ENCODE measurements at places on chromosomes 4 and X. TPM values are rescaled to one million over a fixed set of nuclear protein-coding genes. Genes with fewer than 3 reads are reported as not detected.

- DNase-seq = no peak
Measured at GRCh38 chr4:15385928-15386327, 41.9 kb upstream of the C1QTNF7 start.

DNA sequence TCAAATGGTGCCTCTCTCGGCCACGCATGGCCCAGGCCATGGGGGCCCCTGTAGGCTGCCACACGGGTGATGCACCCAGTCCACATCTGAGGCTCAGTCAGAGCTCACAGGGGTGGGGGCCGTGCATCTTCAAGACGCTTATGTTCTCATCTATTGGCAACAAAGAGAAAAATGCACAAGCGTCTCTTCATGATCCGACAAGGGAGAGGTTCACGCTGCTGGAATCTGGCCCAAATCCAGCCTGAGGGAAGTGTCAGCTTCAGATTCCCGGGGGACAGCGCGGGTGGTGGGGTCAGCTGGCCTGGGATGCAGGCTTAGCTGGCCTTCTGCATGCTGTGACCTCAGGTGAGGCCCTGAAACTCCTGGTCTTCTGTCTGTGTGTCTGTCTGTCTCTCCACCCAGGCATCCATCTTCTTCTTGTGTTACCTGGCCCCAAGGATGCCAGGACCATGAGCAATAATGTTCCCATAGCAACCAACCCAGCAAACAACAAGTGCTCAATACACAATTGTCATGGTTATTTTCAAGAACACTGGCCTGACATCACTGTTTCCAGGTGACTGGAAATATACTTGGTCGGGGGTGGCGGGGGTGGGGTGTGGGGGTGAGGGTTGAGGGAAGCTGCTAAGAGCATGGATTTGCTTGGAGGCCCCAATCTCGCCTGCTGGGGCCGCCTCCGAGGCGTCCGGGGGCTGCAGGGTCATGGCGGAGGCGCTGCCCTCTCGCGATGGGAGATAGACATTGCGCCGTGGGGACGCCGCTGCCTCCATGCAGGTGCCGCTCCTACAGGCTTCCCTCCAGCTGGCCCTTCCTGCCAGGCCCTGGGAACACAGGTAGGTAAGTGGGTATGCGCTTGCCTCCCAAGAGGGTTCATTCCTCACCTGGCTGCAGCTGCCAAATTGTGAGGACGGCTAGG, 48.3 kb downstream of the ABLIM2 start:
- no peak for DNase-seq

- DNase-seq = no peak
Measured at GRCh38 chrX:14963447-14964236, 90.4 kb downstream of the MOSPD2 start.

- no peak for DNase-seq
Measured at GRCh38 chr4:123593655-123594054, 197.1 kb downstream of the SPRY1 start.

DNA sequence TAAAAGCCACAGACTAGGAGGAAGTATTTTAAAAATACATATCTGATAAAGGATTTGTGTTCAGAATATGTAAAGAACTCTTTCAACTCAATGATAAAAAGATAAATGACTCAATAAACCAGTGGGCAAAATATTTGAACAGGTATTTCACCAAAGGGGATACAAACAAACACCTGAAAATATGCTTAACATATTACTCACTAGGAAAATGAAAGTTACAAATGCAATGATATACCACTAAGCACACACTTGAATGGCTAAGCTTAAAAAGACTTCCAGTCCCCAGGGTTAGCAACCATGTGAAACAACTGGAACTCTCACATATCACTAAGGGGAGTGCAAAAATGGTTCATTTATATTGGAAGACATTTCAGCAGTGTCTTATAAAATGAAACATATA, 131.6 kb downstream of the SLIT2 start:
- no peak for DNase-seq

DNA sequence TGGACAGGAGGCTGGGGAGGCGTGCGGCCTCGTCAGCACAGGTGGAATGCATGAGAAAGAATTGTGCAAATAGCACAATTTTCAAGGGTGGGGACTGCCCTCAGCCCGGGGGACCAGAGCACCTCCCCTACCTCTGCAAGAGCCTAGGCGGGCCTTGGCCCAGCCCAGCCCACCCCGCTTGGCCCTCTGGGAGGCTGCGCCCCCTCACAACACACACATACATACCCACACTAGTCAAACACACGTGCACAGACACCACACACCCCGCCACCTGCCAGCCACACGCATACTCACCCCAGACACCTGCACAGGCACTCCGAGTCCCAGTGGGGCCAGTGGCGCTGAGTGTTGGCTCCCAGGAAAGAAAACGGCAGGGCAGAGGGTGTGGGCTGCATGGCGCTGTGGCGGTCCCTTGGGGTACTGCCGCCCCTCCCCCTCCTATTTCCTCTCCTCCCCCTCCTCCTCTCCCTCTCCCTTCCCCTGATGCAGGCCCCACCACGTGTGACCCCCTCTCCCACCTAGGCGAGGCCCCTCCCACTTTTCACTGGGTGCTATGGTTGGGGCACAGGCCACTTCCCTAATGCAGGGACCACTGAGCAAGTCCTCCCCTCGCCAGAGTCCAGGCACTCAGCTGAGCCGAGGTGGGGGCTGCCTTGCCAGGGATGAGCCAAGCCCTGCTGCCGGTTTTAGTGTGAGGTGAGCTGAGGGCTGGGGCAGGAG, 84.5 kb downstream of the FAM53A start:
- no peak for DNase-seq

DNA sequence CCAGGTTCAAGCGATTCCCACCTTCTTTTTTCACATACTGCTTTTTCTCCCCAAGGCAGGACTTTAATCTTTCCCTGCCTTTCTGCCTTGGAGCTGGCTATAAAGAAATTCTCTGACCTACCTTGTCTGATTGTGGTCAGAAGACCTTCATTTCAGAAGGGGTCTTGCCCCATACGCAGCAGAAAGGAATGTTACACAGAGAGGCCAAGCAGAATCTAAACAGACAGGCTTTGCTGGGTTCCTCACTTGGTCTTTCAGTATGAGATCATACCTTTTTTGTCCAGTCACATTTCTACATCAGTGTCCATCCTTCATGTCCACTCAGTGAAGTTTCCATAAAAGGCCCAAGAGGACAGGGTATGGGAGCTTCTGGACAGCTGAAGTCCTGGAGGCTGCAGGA, 108.3 kb upstream of the RBPJ start:
- no peak for DNase-seq

DNA sequence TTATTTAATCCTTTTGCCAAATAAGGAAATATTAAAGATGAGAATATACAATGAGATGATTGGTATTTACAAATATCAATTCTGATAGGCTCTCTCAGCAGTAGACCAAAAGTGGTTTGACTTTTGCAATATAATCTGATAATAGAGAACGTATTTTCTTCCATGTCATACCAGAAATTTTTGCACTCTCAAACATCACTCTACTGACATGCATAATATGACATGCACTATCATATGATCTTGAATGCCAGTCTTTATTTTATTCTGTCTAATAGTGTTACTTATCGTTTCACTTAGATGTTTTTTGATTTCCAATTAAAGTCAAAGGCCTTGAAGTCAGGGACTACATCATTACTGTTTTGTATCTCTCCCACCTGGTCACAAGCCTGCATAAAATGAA, 259.2 kb downstream of the PCDH7 start:
- no peak for DNase-seq

- no peak for DNase-seq
Measured at GRCh38 chr4:143377611-143378099, 41.0 kb downstream of the GAB1 start.

GRCh38 chr4:3112201-3112600, 37.7 kb downstream of the HTT start:
- DNase-seq = no peak

GRCh38 chr4:158895797-158896576, 127.2 kb downstream of the FNIP2 start:
- DNase-seq = no peak

- no peak for DNase-seq
Measured at GRCh38 chr4:23130845-23131244, 438.1 kb downstream of the GBA3 start.

DNA sequence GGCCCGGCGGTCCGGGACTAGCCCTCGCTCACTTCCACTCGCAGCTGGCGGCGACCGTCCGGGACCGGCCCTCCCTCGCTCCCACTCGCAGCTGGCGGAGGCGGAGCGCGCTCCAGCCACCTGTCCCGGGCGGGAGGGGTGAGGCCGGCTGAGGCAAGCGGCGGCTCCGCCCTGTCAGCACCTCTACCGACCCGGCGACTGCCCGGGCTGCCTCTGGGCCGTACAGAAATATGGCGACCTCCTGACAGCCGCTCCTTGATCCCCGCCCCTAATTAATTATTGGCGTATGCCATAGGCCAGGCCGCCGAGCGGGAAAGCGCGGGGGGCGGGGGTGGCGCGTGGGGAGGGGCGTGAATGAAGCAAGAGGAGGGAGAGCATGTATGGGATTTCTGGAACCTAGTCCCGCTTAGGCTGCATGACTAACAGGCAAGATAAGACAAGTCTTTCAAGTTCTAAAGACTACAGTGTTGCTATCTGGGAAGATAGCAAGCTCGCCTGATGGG, at the start of gene MORC4:
TSS of gene MORC4 (minus strand) at position 200 of the 503 bp plus-strand sequence. CDS start 243 bp downstream, outside the sequence.
- peak; percentile 83 for DNase-seq

- DNase-seq = no peak
Measured at GRCh38 chr4:188023682-188024081, 28.1 kb downstream of the ZFP42 start.

DNA sequence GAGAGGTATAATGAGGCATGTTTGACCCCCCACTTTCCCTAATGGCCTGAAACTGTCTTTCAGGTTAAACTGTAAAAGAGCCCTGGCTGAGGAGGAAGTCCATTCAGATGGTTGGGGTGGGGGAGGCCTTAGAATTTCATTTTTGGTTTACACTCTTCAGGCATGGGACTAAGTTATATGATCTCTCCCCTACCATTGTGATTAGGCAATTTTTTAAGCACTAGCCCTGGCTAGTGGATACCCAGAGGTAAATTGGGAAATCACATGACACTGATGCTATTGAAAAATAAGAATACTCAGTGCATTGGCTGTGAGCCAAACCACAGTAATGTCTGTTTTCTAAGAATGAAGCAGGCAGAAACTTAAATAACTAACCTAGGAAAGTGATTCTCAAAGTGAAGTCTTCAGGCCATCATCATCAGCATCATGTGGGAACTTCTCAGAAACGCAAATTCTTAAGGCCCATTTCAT, 149.7 kb downstream of the RRAGB start:
- no peak for DNase-seq

DNA sequence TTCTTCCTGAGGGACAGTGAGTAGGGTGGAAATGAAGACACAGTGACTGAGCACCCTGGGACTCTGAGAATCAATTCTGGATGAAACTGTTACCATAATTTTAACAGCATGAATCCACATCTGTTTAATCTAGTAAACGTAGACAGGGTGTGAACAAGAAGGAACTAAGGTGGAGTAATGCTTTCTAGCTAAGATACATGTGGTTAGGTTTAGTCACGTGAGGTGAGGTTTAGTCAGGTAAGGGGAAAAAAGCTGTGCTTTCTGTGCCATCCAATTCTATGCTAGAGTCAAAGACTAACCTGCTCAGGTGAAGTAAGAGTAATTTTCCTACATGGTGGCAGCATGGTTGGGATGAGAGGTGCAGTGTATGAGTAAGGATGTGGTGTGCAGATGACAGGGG, 54.0 kb upstream of the C4orf54 start:
- DNase-seq = no peak

- no peak for DNase-seq
Measured at GRCh38 chr4:123589301-123589700, 192.7 kb downstream of the SPRY1 start.

- no peak for DNase-seq
Measured at GRCh38 chr4:169510617-169511016, 101.8 kb downstream of the NEK1 start.

- no peak for DNase-seq
Measured at GRCh38 chr4:8533274-8533865, 46.8 kb upstream of the GPR78 start.

GRCh38 chr4:177494791-177495190, 52.6 kb upstream of the AGA start:
- no peak for DNase-seq

- no peak for DNase-seq
Measured at GRCh38 chr4:176189891-176190795, 5.2 kb downstream of the SPATA4 start.

GRCh38 chr4:12359420-12359819, 930.7 kb upstream of the HS3ST1 start:
- no peak for DNase-seq

- DNase-seq = no peak
Measured at GRCh38 chr4:156983366-156983765, 11.8 kb upstream of the PDGFC start.

Gene CSAG3
- not detected for total RNA-seq

Gene ZNF157
- 0.29 TPM for total RNA-seq

Gene ASMT
- not detected for total RNA-seq

Gene SLC2A9
- total RNA-seq = 10.4 TPM

Gene CHRNA9
- total RNA-seq = not detected

Gene MAGEE2
- total RNA-seq = 0.43 TPM

Gene CT45A2
- not detected for total RNA-seq

Gene MAGEA9B
- not detected for total RNA-seq

Gene RBM46
- total RNA-seq = 1.3 TPM

Gene TBC1D8B
- 14.6 TPM for total RNA-seq

Gene MAGEA12
- not detected for total RNA-seq
